Frontal cortex (tissue), 4 donors: ENCODE measurements at places on chromosomes 3 and 15. TPM values are rescaled to one million over a fixed set of nuclear protein-coding genes. Genes with fewer than 3 reads are reported as not detected.

DNA sequence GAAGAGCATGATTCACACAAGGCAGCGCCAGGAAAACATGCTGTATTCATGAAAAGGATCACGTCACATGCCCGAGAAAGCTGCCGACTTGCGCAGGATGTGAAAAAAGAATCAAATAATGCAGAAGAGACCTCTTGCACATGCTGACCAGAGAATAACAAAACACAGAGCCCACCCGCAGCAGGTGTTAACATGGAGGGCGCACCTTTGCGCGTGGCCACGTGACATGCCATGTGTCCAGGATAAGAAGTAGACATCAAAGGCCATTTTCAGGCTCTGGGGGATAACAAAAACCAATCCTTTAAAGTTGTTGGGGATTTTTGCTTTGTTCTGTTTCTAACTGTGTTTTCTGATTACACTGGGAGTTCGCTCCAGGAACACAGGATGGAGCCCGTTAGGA, 1332.8 kb downstream of the ZPLD1 start:
- no peak for DNase-seq

DNA sequence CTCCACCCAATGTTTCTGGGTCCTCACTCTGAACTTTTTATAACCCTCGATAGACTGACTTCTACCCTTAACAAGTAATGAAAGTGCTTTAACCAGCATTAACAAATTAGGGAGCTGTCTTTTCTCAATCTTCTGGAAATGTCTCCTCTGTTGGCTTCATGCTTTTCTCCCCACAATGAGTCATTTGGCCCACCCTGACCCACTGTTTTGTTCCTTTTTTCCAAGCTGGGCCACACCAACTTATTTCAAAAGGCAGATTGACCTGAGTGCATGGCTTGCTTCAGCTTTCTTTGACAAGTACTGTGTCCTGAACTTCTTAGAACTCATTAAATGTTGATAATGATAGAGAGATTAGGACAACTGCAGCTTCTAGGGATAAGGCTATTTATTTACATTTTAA, 199.6 kb upstream of the SEMA6D start:
- no peak for DNase-seq

UNC13C gene
- total RNA-seq = 18.8 TPM

GRCh38 chr15:67116742-67117141, 51.3 kb downstream of the SMAD3 start:
- no peak for DNase-seq

DNA sequence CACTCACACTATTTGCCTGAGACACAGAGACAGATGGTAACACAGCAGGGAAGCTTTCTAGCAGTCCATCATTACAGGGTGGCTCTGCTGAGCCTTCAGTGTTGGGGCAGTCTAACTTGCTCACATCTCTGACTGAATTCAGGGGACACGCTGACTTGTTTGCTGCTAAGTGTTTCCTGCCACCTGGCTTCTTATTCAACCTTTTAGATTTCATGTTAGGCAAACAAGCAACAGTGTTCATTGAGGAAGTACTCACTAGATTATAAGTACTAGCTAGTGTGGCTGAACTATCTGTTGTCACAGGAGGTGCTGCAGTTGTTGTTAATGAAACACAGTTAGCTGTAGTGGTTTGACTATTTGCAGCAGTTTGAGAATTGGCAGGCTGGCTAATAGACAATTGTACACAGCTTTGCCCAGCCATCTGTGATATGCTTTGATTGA, 37.3 kb downstream of the USF3 start:
- no peak for DNase-seq

LMAN1L gene
- not detected for total RNA-seq

ST3GAL6 gene
- total RNA-seq = 18.3 TPM

SH2D7 gene
- total RNA-seq = not detected

DNA sequence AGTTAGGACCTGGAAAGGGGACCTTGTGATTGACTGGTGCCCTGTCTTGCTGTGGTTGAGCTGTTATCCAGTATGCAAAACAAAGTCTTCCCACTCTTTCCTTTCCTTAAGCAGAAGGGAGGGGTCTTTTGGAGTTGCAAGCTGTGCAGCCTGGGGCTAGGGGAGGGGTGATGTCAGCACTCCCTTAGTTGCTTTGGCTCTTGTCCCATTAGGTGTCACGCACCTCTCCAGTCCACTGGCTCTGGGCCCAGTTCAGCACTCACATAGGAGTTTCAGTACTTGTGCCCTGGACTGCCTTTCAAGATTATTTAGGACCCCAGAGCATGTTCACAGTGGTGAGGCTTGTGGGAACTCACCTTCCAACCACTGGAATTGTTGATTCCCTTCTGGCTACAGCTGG, 238.5 kb downstream of the DOCK3 start:
- no peak for DNase-seq

DNA sequence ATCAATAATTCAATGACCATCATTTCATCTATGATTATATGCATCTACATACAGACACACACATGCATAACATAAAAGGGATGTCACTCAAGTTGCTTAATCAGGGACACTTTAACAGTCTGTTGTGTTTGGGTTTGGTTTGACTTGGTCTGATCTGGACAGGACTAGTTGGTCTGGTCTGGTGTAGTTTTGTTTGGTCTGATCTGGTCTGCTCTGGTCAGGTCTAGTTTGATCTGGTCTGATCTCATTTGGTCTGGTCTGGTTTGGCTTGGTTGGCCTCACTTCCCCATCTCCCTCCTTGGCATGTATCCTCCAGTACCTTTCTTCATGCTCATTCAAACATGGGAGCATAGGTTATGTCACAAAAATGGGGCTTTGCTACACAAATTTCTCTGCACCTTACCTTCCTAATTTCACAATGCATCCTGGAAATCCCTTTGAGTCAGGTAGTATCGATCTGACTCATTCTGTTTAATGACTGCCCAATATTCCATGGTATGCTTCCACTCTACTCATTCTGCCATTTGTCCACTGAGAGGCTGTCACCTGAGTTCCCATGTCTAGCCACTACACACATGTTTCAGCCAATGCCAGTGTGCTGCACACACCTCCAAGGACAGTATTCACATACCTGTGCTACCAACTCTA, 73.0 kb upstream of the TPM1 start:
- no peak for DNase-seq

DNA sequence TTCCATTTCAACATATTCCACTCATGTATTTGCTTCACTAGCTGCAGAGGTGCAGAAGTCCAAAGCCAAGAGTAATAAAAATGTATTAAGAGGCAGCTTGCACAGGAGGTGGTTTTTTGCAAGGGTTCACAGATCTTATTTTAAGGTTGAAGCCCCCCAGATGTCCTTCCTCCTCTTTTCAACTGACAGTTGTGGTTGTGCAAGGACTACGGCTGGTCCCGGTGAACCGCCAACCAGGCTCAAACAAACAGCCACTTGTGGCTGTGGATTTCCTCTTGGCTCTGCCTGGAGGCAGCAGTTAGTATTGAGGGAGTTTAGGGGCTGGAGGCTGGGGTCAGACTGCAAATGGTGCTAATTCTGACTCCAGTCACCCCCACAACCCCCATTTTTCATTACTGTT, 240.7 kb upstream of the TBC1D5 start:
- DNase-seq = no peak

DNA sequence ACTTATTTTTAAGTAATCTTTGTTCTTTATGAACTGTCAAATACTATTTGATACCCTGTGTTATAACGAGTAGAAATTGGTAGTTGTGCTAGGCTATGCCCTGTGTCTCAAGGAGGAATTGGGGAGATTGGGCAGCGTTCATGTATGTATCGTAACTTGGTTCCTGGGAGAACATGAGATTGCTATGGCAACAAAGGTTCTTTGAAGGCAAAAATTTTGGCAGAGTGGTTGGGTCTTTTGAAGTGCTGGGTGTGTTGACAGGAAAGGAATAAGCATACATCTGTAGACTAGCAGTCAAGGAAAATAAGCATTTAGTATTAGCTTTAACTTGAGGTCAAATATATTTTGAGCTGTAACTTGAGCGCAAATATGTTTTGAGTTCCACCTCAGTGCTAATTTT, 45.3 kb downstream of the TCF12 start:
- DNase-seq = no peak

GRCh38 chr3:61869371-61869770, 308.0 kb downstream of the PTPRG start:
- no peak for DNase-seq

DNA sequence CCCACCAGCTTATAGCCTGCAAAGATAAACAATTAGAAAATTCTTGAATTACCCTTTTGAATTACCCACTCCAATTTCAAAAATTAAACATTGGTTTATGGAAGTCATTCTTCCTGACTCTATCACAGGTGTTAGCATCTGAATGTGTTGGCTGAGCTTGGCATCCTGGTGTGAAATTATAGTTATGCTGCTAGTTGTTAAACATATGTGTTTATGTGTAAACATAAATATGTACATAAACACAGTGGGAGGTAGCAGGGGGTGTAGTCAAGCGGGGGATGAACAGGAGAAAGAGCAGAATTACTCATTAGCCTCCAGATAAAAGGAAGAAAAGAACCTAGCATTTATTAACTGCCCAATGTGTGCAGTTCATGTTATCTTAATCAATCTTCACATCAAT, 530.2 kb downstream of the MCTP2 start:
- no peak for DNase-seq

- DNase-seq = no peak
Measured at GRCh38 chr3:15708882-15709677, 88.7 kb downstream of the ANKRD28 start.

GRCh38 chr3:176870451-176870850, 326.8 kb downstream of the TBL1XR1 start:
- DNase-seq = no peak

CYP1A2 gene
- total RNA-seq = not detected

- DNase-seq = no peak
Measured at GRCh38 chr15:42012241-42012640, 8.6 kb downstream of the PLA2G4E start.

CD200R1 gene
- 0.82 TPM for total RNA-seq
